IMR-90 (cell line): ENCODE measurements at places on chromosomes 11 and 22. TPM values are rescaled to one million over a fixed set of nuclear protein-coding genes. Genes with fewer than 3 reads are reported as not detected.

- no peak overlapping the region for H3K27ac ChIP-seq
- H3K36me3 ChIP-seq, result no peaks in the 10 kb centered on the region
- no peak for DNase-seq
Observed at GRCh38 chr11:134542401-134543165, 130.5 kb upstream of the B3GAT1 start.

DNA sequence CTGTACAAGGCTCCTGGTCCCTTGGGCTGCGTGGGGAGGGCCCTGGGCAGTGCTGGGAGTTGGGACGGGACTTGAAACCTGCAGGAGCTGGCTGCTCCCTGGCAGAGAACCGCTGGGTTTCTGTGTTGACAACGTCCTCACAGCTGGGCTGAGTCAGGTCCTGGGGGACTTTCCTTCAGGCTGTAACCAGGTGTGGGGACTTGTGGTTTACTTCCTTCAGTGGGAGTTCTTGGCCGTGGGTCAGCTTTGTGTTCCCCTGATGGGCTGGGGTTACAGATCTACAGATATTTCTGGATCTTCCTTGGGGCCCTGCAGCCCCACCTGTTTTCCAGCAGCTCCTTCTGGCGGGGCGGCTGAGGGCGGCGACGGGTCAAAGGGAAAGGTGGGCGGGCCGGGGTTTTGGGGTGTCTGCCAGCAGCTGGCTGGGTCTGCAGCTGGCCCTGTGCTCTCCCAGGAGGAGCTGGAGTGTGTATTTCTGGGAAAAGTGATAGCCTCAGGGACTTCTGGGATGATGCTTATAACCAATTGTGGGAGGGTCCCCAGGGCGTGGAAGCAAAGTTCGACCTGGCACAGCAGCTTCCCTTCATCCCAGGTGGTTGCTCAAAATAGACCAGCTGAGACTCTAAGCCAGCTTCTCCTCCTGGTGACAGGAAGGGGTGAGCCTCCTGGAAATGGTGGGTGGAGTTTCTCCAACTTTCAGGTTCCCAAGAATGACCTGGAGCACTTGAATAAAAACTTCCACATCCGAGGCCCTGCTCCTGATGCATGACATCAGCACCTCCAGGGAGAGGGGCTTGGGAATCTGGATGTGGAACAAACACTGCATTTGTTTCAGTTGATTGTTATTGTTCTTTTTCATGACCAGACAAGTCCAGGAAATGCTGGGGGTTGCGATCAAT lies 19.1 kb downstream of the ST14 start:
- H3K27ac ChIP-seq, result no peak overlapping the region
- no peaks in the 10 kb centered on the region for H3K36me3 ChIP-seq
- peaks cover 5% of the 10 kb centered on the region; the same call in 1 of the 2 replicates for H3K4me1 ChIP-seq
- no peak overlapping the region for H3K4me3 ChIP-seq
- H3K27me3 ChIP-seq, result peaks cover 5% of the 10 kb centered on the region

- peaks cover 22% of the 10 kb centered on the region for H3K27me3 ChIP-seq
- no peak for DNase-seq
- no peak overlapping the region for H3K27ac ChIP-seq
Observed at GRCh38 chr11:112525844-112526590, 265.4 kb upstream of the PLET1 start.

GRCh38 chr22:23177197-23177596 lies 3.1 kb upstream of the BCR start:
- no peak overlapping the region for H3K27ac ChIP-seq
- no peak overlapping the region for H3K4me3 ChIP-seq
- no peak for DNase-seq
- H3K36me3 ChIP-seq, result peaks cover 6% of the 10 kb centered on the region; the same call in 1 of the 2 replicates

DNA sequence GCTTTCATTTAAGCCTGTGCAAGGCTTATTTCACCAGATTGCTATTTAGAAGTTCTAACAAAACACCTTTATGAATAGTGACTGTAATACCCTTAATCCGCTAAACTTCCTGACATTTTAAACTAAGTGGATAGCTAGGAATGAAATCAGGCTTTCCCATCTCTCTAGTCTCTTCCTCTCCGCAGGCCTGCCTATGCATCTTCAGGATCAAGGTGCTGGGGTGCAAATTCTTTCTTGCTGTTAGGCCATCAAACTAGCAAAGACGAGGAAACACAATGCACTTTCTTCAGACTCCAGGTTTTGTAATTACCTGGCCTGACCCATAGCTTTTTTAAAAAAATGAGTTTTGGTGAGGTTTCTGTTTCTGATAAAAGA lies 149.4 kb downstream of the DBX1 start:
- no peaks in the 10 kb centered on the region for H3K27me3 ChIP-seq
- H3K4me3 ChIP-seq, result no peak overlapping the region
- no peaks in the 10 kb centered on the region for H3K36me3 ChIP-seq

- H3K27me3 ChIP-seq, result no peaks in the 10 kb centered on the region
- H3K4me1 ChIP-seq, result peaks cover 5% of the 10 kb centered on the region
- peaks cover 7% of the 10 kb centered on the region for H3K36me3 ChIP-seq
- peak; percentile 35 for DNase-seq
Observed at GRCh38 chr11:111851636-111852035, 19.7 kb downstream of the ALG9 start.

DNA sequence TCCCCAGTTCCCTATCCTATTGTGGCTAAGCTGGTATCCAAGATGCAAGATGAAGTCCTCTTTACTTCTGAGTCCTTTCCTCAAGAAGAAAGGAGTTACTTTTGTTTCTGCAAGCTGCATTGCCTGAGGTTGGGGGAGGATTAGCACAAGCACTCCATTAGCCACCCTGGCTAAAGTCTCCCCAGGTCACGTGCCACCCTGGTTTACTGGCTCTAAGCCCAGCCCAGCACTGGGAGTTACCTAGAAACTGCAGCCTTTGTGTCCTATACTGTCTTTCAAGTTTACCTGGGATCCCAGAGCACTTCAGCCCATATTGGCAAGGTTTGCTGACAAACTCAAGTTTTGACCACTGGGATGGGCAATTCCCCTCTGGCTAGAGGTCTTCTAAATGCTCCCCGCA lies 78.4 kb upstream of the DBX1 start:
- H3K4me1 ChIP-seq, result no peaks in the 10 kb centered on the region
- no peaks in the 10 kb centered on the region for H3K27me3 ChIP-seq
- no peak overlapping the region for H3K27ac ChIP-seq

- H3K27ac ChIP-seq, result no peak overlapping the region
- no peak overlapping the region for H3K4me3 ChIP-seq
- DNase-seq, result no peak
- H3K36me3 ChIP-seq, result no peaks in the 10 kb centered on the region; the same call in 1 of the 2 replicates
Observed at GRCh38 chr22:35873426-35873825, 155.2 kb downstream of the RBFOX2 start.

DNA sequence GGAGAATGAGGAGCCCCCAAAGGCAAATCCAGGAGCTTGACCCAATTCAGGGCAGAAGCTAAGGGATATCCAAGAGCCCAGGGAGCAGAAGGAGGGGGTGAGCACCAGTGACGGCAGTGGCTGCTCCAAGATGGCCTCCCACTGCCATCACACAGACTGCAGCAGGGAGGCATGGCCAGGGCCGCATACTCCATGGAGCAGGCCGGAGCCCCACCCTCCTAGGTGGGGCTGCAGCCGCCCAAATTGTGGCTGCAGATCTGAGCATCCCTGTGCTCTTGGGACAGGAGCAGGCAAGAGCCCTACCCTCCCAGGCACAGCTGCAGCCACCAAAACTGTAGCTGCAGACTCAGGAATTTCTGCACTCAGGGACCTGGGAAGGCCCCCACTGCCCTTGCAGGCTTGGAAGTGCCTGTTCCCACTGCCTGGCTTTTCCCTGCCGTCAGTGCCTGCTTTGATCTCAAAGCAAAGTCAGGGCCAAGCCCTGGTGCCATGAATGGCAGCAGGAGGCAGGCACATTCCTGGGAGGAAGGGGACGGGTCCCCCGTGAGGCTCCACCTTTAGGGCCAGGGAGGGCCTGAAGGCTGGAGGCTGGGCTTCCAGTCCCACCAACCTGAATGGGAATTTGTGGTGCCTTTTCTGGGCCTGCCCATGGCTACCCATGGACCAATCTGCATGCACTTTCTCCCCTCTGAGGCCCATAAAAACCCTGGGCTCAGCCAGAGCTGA lies 10.3 kb upstream of the WNT7B start:
- no peak overlapping the region for H3K27ac ChIP-seq
- H3K36me3 ChIP-seq, result no peaks in the 10 kb centered on the region
- H3K4me3 ChIP-seq, result no peak overlapping the region
- peaks cover 43% of the 10 kb centered on the region for H3K27me3 ChIP-seq
- no peak for DNase-seq

GRCh38 chr22:25334162-25334490 lies 114.7 kb downstream of the CRYBB2 start:
- no peaks in the 10 kb centered on the region for H3K36me3 ChIP-seq
- H3K4me1 ChIP-seq, result no peaks in the 10 kb centered on the region
- H3K27ac ChIP-seq, result no peak overlapping the region
- H3K4me3 ChIP-seq, result no peak overlapping the region
- no peaks in the 10 kb centered on the region for H3K27me3 ChIP-seq

- H3K4me1 ChIP-seq, result peaks cover 30% of the 10 kb centered on the region
- peaks cover under 1% of the 10 kb centered on the region; the same call in 1 of the 2 replicates for H3K36me3 ChIP-seq
- peak; percentile 99 for DNase-seq
- peak overlapping the region; percentile 88; the same call in 1 of the 2 replicates for H3K27ac ChIP-seq
Observed at GRCh38 chr22:40512426-40513136, 123.9 kb downstream of the MRTFA start.

DNA sequence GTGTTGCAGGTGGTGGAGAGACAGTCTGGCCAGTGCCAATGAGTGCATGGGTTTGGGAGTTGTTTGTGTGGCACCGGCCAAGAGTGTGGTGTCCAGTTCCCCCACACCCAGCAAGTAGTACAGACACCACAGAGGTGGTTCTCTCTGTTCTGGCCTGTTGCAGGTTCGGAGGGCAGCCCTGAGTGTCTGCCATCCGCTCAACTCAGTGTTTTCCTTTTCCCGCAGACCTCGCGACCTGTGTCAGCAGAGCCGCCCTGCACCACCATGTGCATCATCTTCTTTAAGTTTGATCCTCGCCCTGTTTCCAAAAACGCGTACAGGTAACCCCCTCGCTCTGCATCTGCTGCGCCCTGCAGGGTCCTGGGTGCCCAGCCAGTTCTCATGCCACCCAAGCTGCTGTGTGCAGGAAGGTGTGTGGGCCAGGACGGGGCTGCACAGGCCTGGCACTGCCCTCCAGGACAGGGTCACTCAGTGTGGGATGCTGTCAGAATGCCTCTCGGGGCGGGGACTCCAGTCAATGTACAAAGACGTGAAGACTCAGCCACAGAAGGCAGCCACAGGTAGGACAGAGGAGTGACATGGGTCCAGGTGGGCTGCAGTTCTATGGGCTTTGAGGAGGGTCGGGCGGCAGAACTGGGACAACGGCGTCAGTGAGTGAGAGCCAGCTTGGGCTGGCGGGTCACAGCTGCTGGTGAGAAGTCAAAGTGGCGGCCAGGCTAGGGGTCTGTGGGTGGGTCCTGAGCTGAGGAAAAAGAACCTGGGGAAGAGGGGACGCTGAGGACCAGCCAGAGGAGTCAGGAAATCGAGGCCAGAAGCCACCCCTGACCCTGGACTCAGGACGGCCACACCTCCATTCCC lies 15.9 kb downstream of the TANGO2 start:
- H3K36me3 ChIP-seq, result peaks cover 34% of the 10 kb centered on the region
- no peak overlapping the region for H3K4me3 ChIP-seq
- H3K27ac ChIP-seq, result no peak overlapping the region
- H3K27me3 ChIP-seq, result no peaks in the 10 kb centered on the region
- DNase-seq, result no peak

DNA sequence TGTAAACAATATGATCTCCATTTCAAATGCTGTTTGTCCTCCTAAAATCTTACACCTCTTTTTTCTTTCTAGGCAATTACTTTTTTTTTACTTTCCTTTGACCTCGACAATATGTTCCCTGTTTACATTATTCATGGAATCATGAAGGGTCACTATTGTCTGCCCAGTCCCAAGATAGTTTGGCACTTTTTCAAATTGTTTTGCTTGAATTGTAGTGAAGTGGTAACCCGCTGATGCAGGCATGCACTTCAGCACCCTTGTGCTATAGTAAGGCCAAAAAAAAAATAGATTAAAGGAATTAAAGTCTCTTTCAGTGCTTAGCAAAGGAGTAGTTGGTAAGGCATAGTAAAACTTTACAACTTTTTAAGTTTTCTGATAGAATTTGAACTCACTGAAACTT lies 90.9 kb downstream of the PAX6 start:
- no peak for DNase-seq
- H3K27me3 ChIP-seq, result no peaks in the 10 kb centered on the region
- no peak overlapping the region for H3K27ac ChIP-seq

- peaks cover 5% of the 10 kb centered on the region; the same call in 1 of the 2 replicates for H3K4me1 ChIP-seq
- H3K27ac ChIP-seq, result no peak overlapping the region
- no peak overlapping the region for H3K4me3 ChIP-seq
- peaks cover 4% of the 10 kb centered on the region; the same call in 1 of the 2 replicates for H3K36me3 ChIP-seq
Observed at GRCh38 chr11:57527056-57527631, 3.4 kb downstream of the TIMM10 start.

DNA sequence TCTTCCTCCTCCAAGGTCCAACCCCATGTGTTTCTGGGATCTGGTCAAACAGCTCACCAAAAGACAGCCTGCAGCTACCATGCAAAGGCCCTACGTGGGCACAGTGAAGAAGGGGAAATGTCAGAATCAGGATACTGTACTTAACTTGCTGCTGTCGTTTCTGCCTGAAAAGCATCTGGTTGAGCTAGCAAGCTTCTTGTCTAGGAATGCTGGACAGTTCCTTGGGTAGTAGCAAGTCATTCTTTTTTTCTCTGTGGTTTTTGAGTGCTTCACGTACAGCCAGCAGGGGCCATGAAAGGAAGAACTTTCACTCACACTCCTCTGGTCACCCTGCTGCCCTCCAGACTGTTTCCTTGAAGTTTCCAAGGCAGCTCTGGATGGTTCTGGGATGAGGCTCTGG lies 24.7 kb downstream of the RCOR2 start:
- no peak overlapping the region for H3K27ac ChIP-seq
- peaks cover 17% of the 10 kb centered on the region for H3K36me3 ChIP-seq
- no peaks in the 10 kb centered on the region for H3K27me3 ChIP-seq

The MOGAT2 gene
- not detected in 2 replicates for total RNA-seq

The SCGB2A2 gene
- total RNA-seq, result not detected in 2 replicates

The MRGPRE gene
- not detected in 2 replicates for total RNA-seq

The SLC37A2 gene
- 0.72 and 0.83 TPM in 2 replicates for total RNA-seq

The KCNJ1 gene
- total RNA-seq, result not detected in 2 replicates

The SHANK2 gene
- total RNA-seq, result 0.83 and 1.6 TPM in 2 replicates

The APOA4 gene
- total RNA-seq, result not detected in 2 replicates

The PYGM gene
- under 0.01 and 0.18 TPM in 2 replicates for total RNA-seq

The APOBEC3C gene
- 5.6 and 6.6 TPM in 2 replicates for total RNA-seq

The OR51G2 gene
- total RNA-seq, result not detected in 2 replicates

The KCTD21 gene
- 12.2 and 12.5 TPM in 2 replicates for total RNA-seq
